HFF-Myc (cell line): ENCODE measurements at places on chromosomes 5 and 9.

GRCh38 chr5:41707853-41708603 lies 162.2 kb downstream of the OXCT1 start:
- peak; percentile 24 for DNase-seq

GRCh38 chr5:160488394-160489325 lies 67.0 kb downstream of the PTTG1 start:
- no peak for DNase-seq

DNA sequence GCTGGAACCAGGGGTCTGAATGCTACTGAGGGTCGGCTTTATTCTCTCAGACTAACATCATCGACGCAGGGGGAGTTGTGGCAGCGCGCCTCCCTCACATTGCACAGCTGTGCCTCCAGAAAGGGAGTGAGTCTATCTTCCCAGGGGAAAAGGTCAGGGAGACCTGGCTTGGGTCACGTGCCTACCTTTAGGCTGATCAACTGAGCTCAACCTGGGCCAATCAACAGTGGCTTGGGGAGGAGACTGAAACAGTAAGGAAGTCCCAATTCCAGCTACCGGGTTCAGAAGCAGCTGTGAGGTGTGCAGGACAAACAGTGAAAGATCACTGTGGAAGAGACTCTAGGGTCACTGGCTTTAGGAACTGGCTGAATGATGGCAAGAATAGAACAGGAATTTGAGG lies 14.3 kb downstream of the SNX30 start:
- DNase-seq, result no peak

- no peak for DNase-seq
Observed at GRCh38 chr9:34334916-34335315, 5.5 kb downstream of the NUDT2 start.

DNA sequence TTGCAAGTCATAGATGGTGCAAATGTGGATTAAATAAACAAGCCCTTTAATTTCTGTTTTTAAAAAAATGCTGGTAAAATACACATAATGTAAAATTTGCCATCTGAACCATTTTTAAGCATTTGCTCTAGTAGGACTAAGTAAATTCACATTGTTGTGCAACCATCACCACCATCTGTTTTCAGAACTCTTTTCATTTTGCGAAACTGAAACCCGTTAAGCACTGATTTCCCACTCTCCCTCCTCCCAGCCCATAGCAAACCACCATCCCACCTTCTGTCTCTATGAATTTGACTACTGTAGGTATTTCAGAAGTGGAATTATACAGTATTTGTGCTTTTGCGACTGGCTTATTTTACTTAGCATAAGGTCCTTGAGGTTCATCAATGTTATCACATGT lies 103.3 kb upstream of the CNTLN start:
- DNase-seq, result no peak

GRCh38 chr5:43773478-43773844 lies 170.5 kb downstream of the NNT start:
- no peak for DNase-seq

- DNase-seq, result no peak
Observed at GRCh38 chr9:2742214-2742613, 24.9 kb downstream of the KCNV2 start.

GRCh38 chr9:126599047-126599650 lies 14.6 kb upstream of the LMX1B start:
- no peak for DNase-seq

- DNase-seq, result no peak
Observed at GRCh38 chr5:15421921-15422412, 78.0 kb upstream of the FBXL7 start.

- no peak for DNase-seq
Observed at GRCh38 chr9:122420315-122420714, 49.5 kb downstream of the PTGS1 start.

- no peak for DNase-seq
Observed at GRCh38 chr5:10856683-10857337, 95.8 kb upstream of the DAP start.

- DNase-seq, result no peak
Observed at GRCh38 chr9:91395106-91395552, 28.5 kb downstream of the NFIL3 start.

- DNase-seq, result no peak
Observed at GRCh38 chr9:93205045-93205768, 21.3 kb downstream of the WNK2 start.

GRCh38 chr9:76216161-76216649 lies 178.0 kb downstream of the RFK start:
- DNase-seq, result peak; percentile 77

GRCh38 chr9:354453-354852 lies 139.8 kb downstream of the DOCK8 start:
- no peak for DNase-seq

DNA sequence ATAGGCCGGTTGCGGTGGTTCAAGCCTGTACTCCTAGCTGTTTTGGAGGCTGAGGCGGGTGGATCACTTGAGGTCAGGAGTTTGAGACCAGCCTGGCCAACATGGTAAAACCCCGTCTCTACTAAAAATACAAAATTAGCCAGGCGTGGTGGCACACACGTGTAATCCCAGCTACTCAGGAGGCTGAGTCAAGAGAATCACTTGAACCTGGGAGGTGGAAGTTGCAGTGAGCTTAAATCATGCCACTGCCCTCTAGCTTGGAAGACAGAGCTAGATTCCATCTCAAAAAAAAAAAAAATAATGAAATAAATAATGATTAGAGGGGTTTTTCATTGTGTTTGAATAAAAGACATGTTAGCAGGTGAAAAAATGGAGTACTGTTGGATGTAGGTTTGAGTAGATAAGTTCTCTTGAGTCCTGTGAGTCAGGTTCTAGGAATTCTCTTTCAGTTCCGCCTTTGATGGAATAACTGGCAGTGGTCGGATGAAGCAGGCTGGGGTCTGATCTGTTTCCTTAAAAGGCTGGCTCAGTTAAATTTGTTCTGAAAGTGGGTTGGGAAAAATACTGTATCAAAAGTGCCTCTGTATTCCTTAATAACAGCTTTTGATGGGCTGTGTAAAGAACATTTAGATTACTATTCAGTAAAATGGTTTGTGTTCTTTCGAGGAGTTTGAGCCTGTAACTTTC lies 73.2 kb downstream of the AOPEP start:
- no peak for DNase-seq

DNA sequence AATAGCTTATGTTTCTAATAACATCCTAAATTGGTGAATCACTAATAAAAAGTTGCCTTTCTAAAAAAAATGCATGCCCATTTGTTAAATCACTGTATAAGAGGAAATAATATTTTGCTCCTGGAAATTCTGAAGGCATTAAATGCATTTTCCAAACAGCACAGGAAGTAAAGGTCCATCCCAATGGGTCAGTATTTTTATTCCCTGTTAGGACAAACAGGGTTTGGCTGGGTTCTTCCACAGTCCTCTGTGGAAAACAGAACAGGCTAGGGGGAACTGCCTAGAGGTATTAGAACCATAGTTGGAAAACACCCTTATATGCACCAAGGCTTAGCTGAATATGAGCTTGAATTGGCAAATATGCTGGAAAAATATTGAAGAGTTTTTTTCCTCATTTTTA lies 85.2 kb downstream of the OXCT1 start:
- no peak for DNase-seq

DNA sequence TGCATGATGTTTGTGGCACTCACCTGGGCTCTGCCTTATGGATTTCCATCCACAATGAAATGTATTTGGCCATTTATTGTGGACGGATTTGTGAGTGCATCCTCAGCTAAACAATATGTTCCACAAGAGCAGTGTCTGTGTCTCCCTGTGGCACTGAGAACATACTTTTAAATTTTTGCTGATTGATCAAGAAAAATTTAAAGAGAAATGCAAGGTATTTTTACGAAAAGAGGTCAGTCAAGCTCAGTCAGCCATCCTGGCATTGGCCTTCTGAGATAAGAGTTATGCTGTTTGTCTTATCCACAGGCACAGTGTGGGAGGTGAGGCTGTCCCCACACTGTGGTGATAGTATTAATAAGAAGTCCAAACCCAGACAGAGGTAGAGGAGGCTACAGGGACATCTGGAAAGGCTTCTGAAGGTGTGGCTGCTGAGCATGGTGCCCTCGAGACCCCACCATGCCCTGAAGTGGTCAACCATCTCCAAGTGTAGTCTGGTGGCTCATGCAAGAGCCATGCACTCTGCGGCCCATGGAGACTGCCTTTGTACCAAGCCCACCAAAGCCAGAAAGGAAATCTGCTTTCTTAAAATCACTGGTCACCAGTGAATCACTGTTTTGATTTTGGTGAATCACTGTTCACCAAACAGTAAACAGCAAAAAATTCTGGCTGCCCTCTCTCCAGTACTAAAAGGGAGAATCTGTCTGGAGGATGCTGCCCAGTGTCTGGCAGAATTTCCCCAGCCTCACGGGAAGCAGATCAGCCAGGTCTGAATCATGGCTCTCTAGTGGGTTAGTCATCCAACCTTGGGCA lies 28.8 kb downstream of the SPOCK1 start:
- peak; percentile 79 for DNase-seq

DNA sequence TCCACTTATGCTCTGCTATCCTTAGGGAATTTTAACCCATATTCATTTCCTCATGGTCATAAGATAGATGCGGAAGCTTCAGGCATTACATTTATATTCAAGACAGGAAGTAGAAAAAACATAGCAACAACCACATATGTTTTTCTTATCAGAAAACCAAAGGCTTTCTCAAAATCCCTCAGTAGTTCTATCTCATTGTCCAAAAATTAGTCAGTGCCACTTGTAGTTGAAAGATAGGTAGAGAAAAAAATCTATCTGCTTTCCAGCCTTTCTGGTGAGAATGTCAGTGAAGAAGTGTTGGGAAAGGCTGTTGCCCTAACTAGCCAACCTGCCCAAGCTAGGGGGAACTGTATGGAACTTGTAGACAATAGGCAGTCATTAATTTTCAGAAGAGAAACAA lies 23.5 kb upstream of the MOCS2 start:
- DNase-seq, result no peak

DNA sequence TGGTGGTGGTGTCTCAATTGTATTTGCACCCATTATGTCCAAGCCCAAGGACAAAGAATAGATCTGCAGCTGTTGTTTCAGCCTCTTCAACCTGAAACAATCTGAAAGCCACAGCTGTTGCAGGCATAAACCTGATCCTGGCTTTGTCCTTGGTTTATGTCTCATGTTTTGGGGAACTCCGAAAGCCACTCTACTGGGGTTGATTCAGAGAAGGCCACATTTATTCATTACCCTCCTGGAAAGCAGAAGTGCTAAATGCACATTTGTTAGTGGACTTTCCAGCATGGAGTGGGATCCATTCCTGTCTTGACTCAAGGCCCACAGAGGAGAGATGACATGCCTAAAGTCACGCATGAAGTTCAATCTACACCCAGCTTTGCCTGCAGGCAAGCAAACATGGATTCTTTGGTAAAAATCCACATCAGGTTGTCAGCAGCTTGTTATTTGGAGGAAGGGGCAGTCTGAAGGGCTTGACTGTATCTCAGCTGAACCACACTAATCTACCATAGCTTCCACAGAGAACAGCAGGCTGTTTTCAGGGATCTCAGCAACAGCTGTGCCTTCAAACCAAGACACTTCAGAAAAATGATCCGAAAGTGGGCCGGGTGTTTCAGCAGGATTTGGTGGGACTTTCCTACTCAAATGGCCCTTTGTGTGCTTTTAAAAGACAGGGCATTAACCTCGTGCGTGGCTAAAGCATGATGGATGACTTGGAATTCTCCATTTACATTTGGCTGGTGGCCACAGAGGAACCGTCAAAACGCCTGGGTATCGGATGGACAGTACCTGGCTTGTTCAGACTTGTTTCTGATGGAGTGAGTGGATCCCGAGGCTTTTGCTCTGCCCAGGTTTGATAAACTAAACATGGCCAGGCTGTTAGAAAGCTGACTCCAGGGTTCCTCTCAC lies 36.2 kb upstream of the ADAM19 start:
- no peak for DNase-seq

GRCh38 chr5:137743031-137743640 lies 7.2 kb upstream of the KLHL3 start:
- DNase-seq, result no peak

GRCh38 chr5:61598126-61598525 lies 266.1 kb downstream of the ZSWIM6 start:
- no peak for DNase-seq

- no peak for DNase-seq
Observed at GRCh38 chr5:98368141-98368540, 405.3 kb upstream of the RGMB start.

DNA sequence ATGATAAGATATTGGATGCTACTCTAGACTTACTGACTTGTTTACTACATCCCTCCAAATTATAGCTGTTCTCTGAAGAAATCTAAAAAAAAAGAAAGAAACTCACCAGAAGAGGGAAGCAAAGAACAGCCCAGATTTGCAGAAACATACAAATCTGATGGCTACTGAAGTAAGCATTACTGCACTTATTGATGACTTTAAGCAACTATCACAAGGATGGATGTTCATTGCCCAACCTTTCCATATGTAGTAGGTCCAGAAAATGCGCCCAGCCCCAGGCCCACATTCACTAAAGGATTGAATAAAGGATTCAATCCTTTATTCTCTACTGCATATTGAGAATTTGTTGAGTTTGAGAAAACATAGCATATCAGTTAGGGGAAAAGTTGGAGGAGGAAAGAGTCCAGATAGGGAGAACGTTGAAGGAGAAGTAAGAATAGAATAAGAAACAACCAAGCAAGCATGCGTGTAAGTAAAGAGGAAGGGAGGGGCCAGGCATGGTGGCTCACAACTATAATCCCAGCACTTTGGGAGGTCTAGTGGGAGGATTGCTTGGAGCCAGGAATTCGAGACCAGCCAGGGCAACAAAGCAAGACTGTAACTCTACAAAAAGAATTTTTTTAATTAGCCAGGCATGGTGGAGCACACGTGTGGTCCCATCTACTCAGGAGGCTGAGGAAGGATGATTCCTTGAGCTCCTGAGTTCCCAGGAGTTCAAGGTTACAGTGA lies 33.8 kb upstream of the DTWD2 start:
- DNase-seq, result no peak

GRCh38 chr5:56522169-56522568 lies 289.0 kb upstream of the ANKRD55 start:
- no peak for DNase-seq

GRCh38 chr5:6408627-6409446 lies 30.5 kb upstream of the MED10 start:
- no peak for DNase-seq

- no peak for DNase-seq
Observed at GRCh38 chr9:133461975-133462374, 2.2 kb downstream of the CACFD1 start.

- no peak for DNase-seq
Observed at GRCh38 chr5:108687595-108688200, 60.0 kb upstream of the FER start.

DNA sequence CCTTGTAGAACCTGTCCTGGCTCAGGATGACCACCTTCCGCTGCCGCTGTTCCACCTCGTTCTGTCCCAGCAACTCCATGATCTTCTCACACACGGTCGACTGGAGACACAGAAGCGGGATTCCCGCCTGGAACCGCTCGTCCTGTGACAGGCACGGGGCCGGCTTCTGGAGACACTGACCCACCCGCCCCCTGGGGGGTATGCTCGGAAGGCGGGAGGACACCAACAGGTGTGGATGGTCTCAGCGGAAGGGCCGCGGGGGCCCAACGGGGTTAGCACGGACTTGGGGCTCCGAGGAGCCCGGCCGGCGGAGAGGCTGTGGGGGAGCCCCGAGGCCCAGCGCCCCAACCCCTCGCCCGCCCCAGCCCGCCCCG lies 530 bp downstream of the UCK1 start:
- no peak for DNase-seq
